ENCODE measurements at places on chromosomes 11 and 22. TPM values are rescaled to one million over a fixed set of nuclear protein-coding genes. Genes with fewer than 3 reads are reported as not detected.

The MAJIN gene
- not detected for total RNA-seq

The SLC35E4 gene
- 1.1 TPM for total RNA-seq

The TIGD3 gene
- 0.53 TPM for total RNA-seq

The MRPL23 gene
- 54.9 TPM for total RNA-seq

- no peaks in the 10 kb centered on the region for H3K36me3 ChIP-seq
- no peaks in the 10 kb centered on the region for H3K4me1 ChIP-seq
- no peak overlapping the region for H3K4me3 ChIP-seq
- H3K27ac ChIP-seq: no peak overlapping the region
- no peak for DNase-seq
Measured at GRCh38 chr11:61955422-61956135, 5.4 kb downstream of the BEST1 start.

DNA sequence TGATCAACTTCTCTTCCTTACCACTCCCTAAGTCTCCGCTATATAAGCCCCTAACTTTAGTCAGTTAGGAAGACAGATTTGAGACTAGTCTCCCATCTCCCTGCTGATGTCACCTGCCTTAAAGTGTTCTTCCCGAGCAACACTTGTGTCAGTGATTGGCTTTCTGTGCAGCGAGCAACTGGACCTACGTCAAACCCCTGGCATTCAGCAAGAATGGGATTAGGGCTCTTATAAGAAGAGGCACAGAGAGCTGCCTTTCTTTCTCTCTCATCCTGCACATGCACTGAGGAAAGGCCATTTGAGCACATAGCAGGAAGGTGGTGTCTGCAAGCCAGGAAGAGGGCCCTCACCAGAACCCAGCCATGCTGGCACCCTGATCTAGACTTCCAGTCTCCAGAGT is 116.6 kb upstream of the THY1 start:
- H3K4me1 ChIP-seq: peaks cover 12% of the 10 kb centered on the region
- no peak overlapping the region for H3K4me3 ChIP-seq
- peak; percentile 10 for DNase-seq
- no peaks in the 10 kb centered on the region for H3K36me3 ChIP-seq
- H3K27me3 ChIP-seq: no peaks in the 10 kb centered on the region

- no peaks in the 10 kb centered on the region for H3K36me3 ChIP-seq
- H3K4me3 ChIP-seq: peak overlapping the region; percentile 18
- DNase-seq: peak; percentile 82
- no peaks in the 10 kb centered on the region for H3K27me3 ChIP-seq
Measured at GRCh38 chr11:47905358-47906059, 57.4 kb upstream of the NUP160 start.

GRCh38 chr11:62459080-62459479 is 40.2 kb downstream of the SCGB1A1 start:
- H3K4me1 ChIP-seq: 0 out of 2 replicates have a peak, but pooled peaks cover 6% of the 10 kb centered on the region
- H3K27me3 ChIP-seq: no peaks in the 10 kb centered on the region
- no peak for DNase-seq
- H3K4me3 ChIP-seq: no peak overlapping the region
- no peak overlapping the region for H3K27ac ChIP-seq

GRCh38 chr11:3022300-3022967 is 30.3 kb upstream of the NAP1L4 start:
- H3K4me3 ChIP-seq: no peak overlapping the region
- H3K27me3 ChIP-seq: no peaks in the 10 kb centered on the region
- DNase-seq: peak; percentile 29
- H3K36me3 ChIP-seq: peaks cover 20% of the 10 kb centered on the region

DNA sequence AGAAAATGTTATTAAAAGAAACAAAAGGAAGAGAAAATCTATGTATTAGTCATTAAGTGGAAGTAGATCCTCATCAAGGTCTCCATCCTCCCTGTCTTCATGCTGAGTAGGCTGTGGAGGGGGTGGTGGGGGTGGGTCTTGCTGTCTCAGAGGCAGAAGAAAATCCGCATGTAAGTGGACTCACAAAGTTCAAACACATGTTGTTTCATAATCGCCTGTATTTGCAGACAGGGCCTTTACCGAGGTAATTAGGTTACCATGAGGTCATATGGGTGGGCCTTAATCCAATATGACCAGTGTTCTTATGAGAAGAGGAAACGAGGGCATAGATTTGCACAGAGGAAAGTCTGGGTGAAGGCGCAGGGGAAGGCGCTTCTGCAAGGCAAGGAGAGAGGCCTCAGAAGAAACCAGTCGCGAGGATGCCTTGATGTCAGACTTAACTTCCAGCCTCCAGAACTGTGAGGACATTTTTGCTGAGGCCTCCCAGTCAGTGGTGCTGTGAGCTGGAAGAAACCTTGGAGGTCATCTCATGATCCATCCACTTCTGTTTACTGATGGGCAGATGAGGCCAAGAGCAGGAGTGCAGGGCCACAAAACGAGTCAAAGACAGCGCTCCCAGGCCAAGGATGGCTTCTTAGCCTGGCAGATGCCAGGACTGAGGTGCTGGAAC is 49.3 kb upstream of the THY1 start:
- no peak overlapping the region for H3K27ac ChIP-seq
- no peak overlapping the region for H3K4me3 ChIP-seq
- no peak for DNase-seq
- H3K4me1 ChIP-seq: no peaks in the 10 kb centered on the region

- no peaks in the 10 kb centered on the region for H3K4me1 ChIP-seq
- H3K27ac ChIP-seq: no peak overlapping the region
- H3K4me3 ChIP-seq: no peak overlapping the region
- no peaks in the 10 kb centered on the region for H3K36me3 ChIP-seq
- no peak for DNase-seq
- no peaks in the 10 kb centered on the region for H3K27me3 ChIP-seq
Measured at GRCh38 chr11:125516245-125516644, 20.2 kb upstream of the FEZ1 start.

All from SJCRH30 (cell line).